Dorsolateral prefrontal cortex (tissue), 122 donors: ENCODE measurements at places on chromosomes 16 and 17. TPM values are rescaled to one million over a fixed set of nuclear protein-coding genes. Genes with fewer than 3 reads are reported as not detected.

GRCh38 chr17:17346428-17347233 is 43.5 kb downstream of the NT5M start:
- no peak for DNase-seq

- DNase-seq: no peak
Measured at GRCh38 chr16:4283441-4283840, 10.6 kb upstream of the TFAP4 start.

GRCh38 chr17:60745544-60745943 is 67.9 kb downstream of the BCAS3 start:
- no peak for DNase-seq

Gene TACO1
- 20.4 TPM for total RNA-seq

- no peak for DNase-seq
Measured at GRCh38 chr17:73157521-73157890, 7.3 kb upstream of the SSTR2 start.

Gene NHLRC4
- 1.2 TPM for total RNA-seq

DNA sequence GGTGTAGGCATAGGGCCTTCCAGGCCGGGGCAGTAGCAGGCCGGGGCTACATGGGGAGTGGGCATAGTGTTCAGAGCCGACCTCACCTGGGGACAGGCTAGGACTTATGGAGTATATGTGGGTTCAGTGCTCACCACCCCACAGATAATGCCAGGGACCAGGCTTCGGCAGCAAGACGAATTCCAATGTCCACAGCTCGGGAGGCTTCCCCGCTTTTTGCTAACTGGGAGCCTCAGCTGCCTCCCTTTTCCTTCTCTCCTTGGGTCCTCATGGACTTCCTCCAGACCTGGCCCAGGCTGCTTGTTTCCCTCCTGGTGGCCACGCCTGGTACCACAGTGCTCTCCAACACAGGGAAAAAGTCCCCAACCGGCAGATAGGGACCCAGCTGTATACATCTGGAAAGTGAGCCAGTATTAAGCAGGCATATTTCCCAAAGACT is 20.1 kb upstream of the SLC46A1 start:
- DNase-seq: no peak

DNA sequence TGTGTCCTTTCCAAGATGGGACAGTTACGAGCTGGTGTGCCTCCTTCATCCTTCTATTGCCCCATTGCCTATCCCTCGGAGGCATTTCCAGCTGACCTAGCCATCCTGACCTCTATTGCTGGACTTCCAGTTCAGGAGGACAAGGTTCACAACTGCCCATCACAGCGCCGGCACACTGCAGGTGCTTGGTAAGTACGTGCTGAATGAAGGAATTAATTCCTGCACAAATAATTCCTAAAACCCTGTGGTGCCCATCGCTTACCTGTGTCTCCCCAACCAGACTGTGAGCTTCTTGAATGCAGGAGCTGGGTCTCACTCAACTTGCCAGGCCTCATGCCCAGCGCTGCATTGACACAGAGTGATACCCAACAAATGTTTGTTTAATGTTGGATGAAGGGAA is 13.0 kb downstream of the ALOX15B start:
- DNase-seq: no peak

DNA sequence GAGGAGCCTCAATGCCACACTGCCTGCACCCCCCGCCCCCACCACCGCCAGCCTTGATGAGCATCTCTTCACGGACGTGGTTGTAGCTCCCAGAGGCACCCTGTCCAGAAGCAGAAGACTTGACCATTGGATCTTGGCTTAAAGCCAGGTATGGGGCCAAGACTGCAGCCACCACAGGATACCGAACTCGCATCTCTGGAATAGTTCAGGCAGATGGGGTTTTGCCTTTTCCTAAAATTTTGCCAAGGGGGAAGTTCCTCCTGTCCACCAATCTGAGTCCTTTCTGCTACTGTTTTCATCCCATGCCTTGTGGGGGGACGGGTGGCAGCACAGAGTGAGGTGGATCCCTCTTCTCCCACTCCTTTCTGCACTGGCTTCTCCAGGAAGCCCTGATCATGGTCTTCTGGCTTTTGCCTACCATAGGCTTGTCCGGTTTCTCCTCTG is 939 bp downstream of the CORO6 start:
- DNase-seq: no peak

GRCh38 chr17:17445925-17446665 is 30.7 kb upstream of the MED9 start:
- no peak for DNase-seq

Gene PDPR
- total RNA-seq: 26.5 TPM

- peak; percentile 60 for DNase-seq
Measured at GRCh38 chr16:84278968-84279367, 15.7 kb upstream of the WFDC1 start.

- no peak for DNase-seq
Measured at GRCh38 chr16:27627136-27627535, 77.2 kb downstream of the KATNIP start.

- peak; percentile 51 for DNase-seq
Measured at GRCh38 chr17:76240461-76241203, at the start of gene RNF157. RNF157 (minus strand) TSS chr17:76240493; CDS start chr17:76240240, 253 bp downstream.

GRCh38 chr17:1897105-1897656 is 67.4 kb downstream of the RPA1 start:
- DNase-seq: no peak
